ENCODE measurements at places on chromosomes 2 and 18.

DNA sequence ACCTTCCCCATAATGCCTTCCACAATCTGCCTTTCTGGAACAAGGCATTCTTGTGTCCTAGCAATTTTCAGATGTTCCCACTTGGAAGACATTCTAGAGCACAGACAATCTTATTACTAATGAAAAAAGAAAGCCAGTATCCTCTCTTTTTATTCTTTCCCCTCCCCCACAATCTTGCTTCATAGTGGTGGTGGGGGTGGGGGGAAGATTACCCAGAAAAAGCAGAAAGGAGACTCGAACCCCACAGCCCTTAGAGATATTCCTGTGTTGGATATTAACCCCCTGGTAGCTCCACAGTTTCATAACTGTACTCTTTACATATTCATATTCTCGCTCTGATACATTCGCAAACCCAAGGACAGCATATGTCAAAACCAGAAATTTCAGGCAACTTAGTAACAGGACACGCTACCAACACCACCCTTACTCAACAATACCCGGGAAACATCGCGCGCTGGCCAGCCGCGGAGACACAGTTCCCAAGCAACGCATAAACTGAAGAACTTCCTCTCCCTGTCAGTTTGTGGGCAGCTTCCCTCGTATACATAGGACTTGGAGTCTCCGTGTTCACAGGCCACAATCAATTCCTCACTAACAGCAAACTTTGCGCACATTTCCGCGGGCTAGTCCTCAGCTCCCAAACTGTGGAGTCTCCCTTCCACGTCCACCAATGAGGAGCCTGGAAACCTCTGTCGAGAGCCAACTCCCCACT, 793 bp downstream of the NR4A2 start:
- peak; percentile 51 for DNase-seq

GRCh38 chr2:232352511-232353091, 25.9 kb upstream of the ALPP start:
- DNase-seq, result no peak

- no peak for DNase-seq
Observed at GRCh38 chr2:127619877-127620705, 25.9 kb upstream of the GPR17 start.

GRCh38 chr2:95269036-95269680, 5.1 kb upstream of the PROM2 start:
- DNase-seq, result no peak

- DNase-seq, result no peak
Observed at GRCh38 chr2:143158098-143158497, 28.9 kb downstream of the ARHGAP15 start.

DNA sequence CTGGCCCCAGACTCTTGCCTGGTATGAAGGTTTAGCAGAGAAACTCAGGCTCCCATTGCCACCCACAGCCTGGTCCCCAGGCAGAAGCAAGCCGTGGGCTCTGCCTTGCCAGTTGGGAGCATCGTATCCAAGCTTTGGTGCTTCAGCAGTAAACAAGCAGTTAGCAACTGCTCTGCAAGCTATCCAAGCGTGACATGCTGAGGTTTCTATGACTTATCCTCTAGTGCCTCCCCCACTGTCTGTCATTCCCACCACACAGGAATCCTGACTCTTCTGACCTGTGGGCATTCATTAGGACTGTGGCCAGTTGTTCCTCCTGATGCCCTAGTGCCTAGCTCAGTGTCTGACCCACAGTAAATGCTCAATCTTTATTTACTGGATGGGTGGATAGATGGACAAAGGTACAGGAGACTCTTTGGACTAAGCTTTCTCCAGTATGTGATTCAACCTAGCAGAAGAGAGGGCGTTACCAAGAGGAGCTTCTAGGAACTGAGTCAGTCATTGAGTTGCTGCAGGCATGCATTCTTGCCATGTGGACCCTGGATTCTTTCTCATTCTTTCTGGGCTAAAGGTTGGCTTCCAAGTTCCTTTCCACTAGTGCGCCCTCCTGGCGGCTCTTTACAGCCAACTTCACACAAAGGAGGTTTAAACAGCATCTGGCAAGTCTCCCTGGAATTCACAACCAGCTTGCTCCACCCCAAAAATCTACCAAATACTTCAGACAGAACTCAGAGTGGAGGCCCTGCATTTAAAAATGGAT, 40.6 kb upstream of the MRPL19 start:
- DNase-seq, result peak; percentile 51

GRCh38 chr2:75076088-75076487, 117.6 kb downstream of the POLE4 start:
- no peak for DNase-seq

- DNase-seq, result no peak
Observed at GRCh38 chr2:146547236-146547635, 1297.6 kb upstream of the ACVR2A start.

- no peak for DNase-seq
Observed at GRCh38 chr2:164954186-164954585, 1.1 kb downstream of the SLC38A11 start.

GRCh38 chr2:232340171-232340935, 38.2 kb upstream of the ALPP start:
- DNase-seq, result no peak

- no peak for DNase-seq
Observed at GRCh38 chr18:42414756-42415454, 459.9 kb downstream of the PIK3C3 start.

DNA sequence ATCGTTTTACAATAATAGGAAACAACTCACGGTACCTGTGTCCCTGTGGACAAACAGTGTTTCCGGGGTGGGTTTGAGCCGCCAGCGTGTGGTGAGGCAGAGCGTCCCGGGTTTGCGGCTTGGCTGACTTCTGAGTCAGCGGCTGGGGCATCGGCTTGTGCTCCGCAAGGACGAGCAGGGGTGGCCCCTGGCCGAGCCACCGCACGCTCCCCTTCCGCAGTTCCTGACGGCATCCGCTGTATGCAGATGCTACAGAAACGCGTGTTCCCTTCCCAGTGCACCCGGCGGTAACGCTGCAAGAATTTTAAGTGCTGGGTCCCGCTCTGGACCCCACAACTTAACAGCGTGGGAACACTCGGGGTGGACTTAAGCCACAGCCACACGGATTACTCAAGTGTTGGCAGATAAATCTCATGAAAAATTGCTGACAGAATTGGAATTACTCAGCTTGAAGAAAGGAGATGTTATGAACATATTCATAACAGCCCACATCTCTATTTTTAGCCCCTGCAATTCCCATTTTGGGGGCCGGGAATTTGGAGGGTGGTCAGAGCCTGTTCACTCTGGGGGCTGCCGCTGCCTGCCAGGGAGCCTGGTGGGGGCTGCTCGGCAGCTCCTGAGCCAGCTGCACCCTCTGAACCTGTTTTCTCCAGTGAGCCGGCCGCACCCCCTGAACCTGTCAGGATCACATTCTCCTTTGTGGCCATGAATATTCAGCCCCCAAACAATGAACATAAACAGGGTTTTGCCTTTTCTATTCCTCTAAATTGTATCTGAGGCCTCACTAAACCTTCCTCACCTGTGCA, 12.6 kb upstream of the KCNG2 start:
- DNase-seq, result no peak

- no peak for DNase-seq
Observed at GRCh38 chr2:218128781-218129457, 3.1 kb downstream of the CXCR2 start.

DNA sequence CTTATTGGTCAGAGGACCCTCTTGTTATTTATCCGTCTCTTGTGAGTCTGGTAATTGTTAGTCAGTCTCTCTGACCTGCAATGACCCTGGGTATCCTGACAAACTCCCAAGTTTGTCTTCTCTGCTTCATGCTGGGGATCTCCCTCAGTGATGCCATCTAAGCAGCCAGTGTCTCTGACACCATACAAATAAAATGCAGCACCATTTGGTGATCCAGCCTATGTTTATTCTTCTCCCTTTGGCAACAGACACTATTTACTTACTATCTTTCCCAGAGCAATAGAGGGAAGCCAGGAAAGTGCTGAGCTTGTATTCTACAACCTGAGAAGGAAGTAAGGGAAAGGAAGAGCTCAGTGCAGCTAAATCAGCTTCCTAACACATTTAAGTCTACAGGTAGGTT, 15.9 kb downstream of the SERPINE2 start:
- DNase-seq, result no peak

- DNase-seq, result no peak
Observed at GRCh38 chr18:30234755-30235154, 807.8 kb downstream of the DSC3 start.

GRCh38 chr18:23398401-23398800, 54.7 kb upstream of the RIOK3 start:
- no peak for DNase-seq

DNA sequence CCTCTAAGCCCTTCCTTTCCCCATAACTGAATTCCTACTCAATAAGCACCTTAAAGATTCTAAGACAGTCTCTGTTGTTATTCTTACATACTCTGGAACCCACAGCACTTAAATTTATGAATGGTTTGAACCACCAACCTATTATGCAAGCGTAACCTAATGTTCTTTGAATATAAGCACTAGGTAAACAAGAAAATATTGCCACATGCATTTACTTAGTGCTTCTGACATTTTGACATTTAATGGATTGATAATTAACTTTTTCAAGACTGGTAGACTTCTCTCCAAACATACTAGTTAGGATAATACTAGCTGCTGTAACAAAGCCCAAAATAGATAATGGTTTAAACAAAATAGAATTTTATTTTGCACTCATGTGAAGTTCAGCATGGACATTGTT, 164.8 kb downstream of the ARHGAP15 start:
- no peak for DNase-seq

GRCh38 chr18:22005191-22005841, 164.1 kb upstream of the GATA6 start:
- DNase-seq, result no peak

DNA sequence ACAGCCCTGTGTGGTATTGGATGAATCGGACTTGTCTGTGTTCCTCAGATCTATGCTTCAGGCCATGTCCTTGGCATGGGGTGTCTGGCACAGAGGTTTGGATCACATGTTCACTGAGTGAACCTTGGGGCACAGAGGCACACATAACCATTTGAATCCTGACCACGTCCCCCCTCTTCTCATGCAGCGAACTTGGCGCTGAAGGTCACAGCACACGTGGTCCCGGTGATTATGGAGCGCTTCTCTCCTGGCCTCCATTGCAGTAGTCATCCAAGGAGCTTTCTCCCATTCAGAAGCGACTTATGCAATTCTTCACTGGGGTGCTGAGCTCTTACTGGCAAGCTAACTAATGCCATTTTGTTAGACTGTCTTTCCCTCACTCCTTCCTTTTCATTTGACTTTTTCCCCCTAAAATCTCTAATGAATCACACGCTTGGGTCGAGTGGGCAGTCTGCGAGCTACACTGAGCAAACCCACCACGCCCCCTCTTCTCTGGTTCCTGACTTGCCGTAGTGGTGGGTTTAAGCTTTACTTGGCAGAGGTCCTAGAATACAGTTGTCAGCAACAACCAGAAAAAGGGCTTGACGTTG, 59.4 kb downstream of the KCNG2 start:
- no peak for DNase-seq

DNA sequence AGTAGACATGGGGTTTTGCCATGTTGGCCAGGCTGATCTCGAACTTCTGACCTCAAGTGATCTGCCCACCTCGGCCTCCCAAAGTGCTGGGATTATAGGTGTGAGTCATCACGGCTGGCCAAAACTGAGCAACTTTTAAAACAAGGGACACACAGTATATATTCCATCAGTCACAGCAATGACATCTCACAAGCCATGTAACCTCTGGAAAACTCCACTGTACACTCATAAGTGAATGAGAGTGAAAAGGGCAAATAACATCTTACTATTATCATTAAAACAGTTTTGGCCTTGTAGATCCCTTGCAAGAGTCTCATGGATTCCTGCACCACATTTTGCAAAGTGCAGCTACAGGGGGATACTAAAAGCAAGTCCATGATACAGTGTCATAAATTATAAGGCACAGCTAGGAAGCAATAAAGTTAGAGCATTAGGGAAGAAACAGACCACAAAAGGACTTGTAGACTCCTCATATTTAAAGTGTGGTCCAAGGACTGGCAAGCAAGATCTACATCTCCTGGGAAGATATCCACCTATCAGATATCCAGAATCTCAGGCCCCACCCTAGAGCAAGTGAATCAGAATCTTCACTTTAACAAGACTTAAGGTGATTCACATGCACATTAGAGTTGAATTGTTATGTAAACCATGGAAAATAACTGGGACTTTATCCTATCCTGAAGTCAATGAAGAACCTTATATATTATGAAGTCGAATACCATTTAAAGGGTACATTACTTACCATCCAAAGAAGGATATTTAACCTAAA, 5.7 kb downstream of the SMC6 start:
- no peak for DNase-seq

DNA sequence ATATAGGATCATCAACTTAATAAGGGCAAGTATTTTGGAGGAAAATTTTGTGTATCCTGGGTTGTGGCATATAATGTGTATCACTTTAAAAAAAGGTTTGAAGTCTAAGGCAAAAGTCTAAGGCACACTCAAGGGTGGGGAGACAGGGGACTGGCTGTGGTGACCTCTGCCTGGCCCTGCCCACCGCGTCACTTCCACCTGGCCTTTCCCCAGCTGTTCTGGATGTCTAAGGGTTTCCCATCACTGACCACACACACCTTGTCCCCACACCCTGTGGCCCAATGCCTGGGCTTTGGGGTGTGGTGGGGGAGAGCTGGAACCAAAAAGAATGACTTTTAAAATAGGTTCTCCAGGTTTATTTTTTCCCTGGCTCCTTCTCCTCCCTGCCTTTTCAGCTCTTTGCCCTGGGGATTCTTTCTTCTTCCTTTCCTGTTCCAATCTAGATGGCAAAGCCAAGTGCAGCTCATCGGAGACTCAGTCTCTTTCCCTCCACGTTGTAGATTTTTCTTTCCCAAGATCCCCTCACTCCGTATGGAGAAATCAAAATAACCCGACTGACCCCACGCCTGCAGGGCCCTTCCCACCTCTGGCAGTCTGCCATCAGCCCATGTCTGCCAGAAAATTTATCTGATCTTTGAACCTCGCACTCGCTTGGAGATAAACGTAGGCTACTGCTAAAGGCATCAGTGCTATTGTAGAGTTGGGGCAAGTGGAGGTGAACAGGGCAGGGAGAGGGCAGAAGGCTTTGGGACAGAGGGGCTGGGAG, 257.2 kb downstream of the DYSF start:
- DNase-seq, result no peak

DNA sequence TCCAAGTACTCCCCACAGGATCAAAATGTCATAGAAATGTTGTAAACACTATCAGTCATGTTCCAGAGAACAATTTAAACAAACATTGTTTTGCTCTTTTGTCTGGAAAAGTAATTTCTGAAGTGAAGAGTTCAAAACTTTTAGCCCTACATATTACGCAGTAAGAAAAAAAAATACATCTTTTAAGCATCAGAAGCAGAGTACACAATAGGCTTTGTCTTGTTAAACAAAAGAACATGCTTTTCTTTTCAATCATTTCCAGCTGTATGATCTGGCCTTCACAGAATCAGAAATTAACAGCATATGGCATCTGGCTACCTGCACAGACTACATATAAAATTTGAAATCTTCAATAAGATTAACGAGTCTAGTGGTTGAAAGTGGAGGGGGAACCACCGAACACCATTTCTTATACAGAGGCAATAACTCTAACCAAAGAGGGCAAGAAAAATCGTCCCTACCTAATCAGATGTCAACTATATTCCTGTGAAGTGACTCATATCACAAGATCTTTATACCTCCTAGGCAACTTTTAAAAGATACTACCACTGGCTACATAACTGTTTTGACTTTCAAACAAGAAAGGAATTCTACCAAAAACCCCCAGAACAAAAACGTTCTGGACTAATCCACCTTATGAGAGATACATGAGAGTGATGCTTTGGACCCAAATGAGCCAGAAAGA, 149.3 kb downstream of the EXOC6B start:
- DNase-seq, result peak; percentile 1

All from kidney capillary endothelial cell (primary cell).